Islet precursor cell (in vitro differentiated cells): ENCODE measurements at places on chromosomes 3 and 15.
A peak's percentile ranks its signal among the peaks of the same experiment; 100 is the strongest.

DNA sequence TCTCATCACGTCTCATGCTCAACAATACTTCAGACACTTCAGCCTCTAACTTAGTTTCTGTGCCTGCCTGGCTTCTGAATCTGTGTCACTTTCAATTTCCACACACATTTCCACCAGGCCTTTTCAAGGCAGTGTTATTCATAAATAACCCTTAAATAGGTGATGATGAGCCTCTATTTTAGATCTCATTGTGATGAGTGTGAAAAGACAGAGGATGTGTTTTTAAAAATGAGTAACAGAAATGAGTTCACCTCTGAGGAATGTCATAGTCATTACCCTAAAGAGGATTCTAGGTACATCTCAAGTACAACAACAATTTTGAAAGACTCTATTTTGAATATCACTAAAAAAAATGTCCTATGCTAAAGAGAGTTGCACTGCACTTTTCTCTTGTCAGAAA is 64.6 kb downstream of the STAC start:
- DNase-seq: no peak

GRCh38 chr15:36275656-36276055 is 303.8 kb upstream of the CDIN1 start:
- no peak for DNase-seq

GRCh38 chr3:107574650-107575049 is 51.9 kb downstream of the BBX start:
- no peak for DNase-seq

DNA sequence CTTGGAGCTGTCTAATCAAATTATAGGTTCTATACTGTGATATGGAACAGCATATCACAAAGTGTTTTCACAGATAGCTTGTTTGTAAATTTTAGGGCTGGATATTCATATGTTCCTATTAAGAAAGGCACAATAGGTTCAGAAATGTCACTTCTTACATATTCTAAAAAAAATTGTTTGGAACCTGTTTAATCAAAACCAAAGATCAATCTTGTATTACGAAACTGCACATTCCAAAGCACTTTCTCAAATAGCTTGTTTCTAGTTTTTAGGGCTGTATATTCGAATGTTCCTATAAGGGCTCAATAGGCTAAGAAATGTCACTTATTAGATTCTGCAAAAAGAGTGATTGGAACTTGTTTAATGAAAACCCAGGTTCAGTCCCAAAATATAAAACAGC is 67.4 kb upstream of the OSBPL11 start:
- no peak for DNase-seq

DNA sequence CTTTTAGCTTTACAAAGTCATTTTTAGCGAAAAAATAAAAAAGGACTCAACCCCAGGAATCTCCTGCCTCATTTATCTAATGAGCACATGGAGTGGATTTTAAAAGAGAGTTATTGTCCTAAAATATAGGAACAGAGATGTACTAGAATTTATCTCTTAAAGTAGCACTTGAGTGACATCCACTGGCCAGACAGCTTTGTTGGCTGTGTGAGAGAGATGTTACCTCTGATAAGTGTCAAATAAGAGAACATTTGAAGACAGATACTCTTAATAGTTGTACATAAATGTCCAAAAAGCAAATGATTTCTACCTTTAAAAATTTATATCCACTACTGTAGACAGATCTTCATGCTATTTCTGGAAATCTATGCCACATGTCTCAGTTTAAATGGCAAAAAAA is 12.3 kb upstream of the MFSD1 start:
- DNase-seq: no peak

GRCh38 chr15:62359416-62359815 is 194.3 kb upstream of the C2CD4B start:
- DNase-seq: no peak

- no peak for DNase-seq
Measured at GRCh38 chr15:52463638-52464037, 65.0 kb downstream of the MYO5A start.

- no peak for DNase-seq
Measured at GRCh38 chr3:114608293-114608692, 314.5 kb downstream of the TIGIT start.

GRCh38 chr15:82566690-82567089 is 26.4 kb upstream of the RPS17 start:
- no peak for DNase-seq

DNA sequence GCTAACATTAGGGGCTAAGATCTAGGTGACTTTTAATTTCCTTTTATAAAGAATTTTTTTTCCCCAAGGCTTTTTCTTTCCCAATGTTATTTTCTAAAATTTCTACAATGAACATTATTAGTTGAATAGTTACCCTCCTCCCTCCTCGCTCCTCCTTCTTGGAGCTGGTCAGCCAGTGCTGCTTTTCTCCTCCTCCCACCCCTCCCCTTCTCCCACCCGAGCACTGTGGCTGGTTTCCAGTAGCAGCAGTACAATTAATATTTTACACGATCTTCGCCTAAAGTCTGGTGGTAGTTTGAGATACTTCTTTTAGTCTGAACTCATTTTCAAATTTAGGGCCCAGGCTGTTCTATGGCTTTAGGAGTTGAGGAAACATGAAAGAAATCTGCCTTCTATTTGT is 41.6 kb downstream of the EEFSEC start:
- DNase-seq: no peak

GRCh38 chr15:69190091-69190490 is 29.7 kb downstream of the GLCE start:
- DNase-seq: no peak

- DNase-seq: no peak
Measured at GRCh38 chr15:71495398-71495780, 315.0 kb upstream of the NR2E3 start.

DNA sequence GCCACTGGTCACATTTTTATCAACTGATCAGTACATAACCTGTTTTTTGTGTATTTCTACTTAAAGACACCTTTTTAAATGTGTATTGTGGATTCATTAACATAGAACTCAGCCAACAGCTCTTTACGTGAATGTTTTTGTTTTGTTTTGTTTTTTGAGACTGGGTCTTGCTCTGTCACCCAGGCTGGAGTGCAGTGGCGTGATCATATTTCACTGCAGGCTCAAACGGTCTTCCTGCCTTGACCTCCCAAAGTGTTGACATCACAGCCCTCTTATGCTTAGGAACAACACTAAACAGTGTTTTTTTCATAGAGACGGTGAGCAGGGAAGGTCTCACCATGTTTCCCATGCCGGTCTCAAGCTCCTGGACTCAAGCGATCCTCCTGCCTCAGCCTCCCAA is 9.9 kb downstream of the PSMA4 start:
- no peak for DNase-seq

DNA sequence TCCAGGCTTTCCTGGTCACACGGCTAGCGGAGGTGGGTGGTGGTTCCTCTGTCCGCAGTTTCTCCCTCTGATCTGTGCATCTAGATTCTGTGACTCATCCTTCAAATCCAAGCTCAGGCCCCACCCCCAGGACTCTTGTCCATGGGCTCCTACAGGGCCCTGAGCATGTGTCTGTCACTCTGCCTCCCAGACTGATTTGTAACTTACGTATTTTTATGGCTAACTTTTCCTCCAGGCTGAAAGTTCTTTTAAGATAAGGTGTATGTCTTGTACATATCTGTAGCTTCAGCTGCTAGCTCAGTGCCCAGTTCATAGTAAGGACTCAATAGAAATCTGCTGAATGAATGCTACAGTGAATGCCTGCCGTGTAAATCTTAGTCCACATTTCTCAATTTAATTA is 8.0 kb downstream of the ESYT3 start:
- peak; percentile 95 for DNase-seq

GRCh38 chr3:76107935-76108570 is 322.7 kb upstream of the ZNF717 start:
- DNase-seq: no peak

DNA sequence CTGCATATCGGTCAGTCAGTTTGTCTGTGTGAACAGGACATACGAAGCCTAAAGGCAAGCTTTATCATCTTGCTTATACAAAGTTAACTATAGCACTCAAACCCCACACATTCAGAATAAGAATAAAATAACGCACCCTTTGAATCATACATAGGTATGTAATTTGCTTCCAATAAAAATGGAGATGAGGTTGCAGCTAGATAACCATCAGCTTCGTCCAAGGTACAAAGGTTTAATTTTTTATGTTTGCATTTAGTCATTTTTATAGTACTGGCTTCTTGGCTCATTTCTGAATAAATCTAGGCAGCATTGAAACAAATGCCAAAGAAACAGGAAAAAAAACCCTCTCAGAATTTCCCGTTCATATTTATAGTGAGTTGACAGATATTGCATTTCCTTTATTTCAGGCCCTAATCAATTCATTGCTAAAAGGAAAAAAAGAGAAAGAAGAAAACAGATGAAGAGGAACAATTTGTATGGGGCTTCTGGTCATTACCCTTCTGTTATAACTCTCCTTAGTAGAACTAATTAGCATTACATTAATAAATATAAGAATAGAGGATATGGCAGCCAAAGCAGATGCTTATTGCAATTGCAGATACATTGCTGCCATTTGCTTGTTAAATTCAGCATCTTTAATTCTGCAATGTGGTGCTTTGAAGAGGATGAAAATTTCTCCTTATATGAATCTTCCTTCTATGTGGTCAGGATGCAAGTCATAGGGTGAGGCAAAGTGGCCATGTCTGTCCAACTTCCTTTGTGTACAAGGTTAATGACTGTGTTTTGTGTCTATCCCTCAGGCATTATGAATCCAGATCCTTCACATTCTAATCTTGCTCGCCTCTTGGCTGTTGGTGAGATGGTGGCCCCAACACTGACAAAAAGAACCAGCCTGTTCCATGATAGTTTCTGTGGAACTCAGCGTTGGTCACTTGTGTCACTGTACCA is 550.0 kb downstream of the AGBL1 start:
- no peak for DNase-seq

- peak; percentile 90 for DNase-seq
Measured at GRCh38 chr3:14605067-14605466, 46.5 kb upstream of the CCDC174 start.

- DNase-seq: no peak
Measured at GRCh38 chr3:37742574-37743212, 119.0 kb upstream of the CTDSPL start.

DNA sequence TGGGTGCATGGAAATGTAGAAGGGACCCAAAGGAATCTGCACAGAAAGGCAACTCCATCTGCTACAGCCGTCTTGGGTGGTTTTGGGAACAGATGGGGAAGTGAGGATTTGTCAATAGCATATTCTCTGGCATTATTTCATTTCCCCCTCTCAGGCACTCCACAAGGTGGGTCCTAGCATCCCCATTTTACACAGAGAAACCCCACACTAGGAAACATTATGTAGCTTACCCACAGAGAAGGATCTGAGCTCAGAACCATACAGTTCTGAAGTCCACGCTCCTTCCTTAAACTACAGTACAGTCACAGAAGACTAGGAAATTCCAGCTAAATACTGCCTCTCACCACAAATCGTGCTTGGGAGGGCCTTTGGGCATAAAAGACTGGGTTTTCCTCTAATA is 61.2 kb upstream of the CTNNB1 start:
- DNase-seq: no peak

DNA sequence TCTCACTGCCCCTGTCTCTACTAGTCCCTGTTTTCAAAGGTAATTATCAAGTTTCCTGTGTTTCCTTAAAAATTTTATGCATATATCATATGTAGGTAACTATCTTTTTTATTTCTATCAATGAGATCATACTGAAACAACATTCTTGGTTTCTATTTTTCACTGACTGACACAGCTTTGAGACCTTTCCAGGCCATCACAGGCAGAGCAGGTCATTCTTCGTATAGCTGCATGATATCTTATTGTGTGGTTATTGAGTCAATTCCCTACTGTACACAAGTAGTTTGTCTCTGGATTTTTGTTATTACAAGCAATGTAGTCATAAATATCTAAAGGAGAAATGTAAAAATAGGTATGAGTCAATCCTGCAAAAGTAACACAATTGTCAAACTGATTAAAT is 169.6 kb downstream of the CFAP20DC start:
- DNase-seq: no peak

GRCh38 chr3:63751459-63751858 is 67.6 kb upstream of the C3orf49 start:
- no peak for DNase-seq

DNA sequence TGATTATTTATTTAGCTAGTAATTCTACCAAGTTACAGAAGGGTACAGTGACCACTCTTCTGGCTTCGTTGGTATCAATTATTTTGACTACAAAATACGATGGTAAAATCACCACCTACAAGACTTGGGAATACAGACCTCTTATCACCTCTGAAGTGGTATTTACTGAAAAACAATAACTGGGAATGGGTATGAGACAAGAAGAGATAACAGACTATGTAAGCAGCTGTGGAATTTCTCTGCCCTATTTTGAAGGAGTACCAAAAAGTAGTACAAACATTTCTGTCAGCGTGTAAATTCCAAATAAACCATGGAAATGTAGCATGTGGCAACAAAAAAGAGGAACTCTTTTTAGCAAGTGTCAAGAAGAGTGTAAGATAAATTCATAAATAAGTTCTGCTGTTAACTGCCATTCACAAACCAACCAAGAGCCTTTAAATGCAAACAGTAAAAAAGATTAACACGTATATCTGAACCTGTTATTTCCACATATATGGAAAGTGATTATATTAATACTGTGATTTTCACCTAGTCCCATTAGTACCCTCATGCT is 77.0 kb upstream of the SLC12A8 start:
- DNase-seq: no peak

GRCh38 chr3:25557694-25558093 is 107.0 kb downstream of the TOP2B start:
- DNase-seq: no peak

GRCh38 chr3:111541911-111542483 is at the start of gene CD96:
TSS of gene CD96 (plus strand) at chr3:111542197. CDS start at chr3:111542249, 52 bp downstream.
- no peak for DNase-seq

- DNase-seq: peak; percentile 35
Measured at GRCh38 chr15:99097441-99098410, 7.2 kb upstream of the SYNM start.

DNA sequence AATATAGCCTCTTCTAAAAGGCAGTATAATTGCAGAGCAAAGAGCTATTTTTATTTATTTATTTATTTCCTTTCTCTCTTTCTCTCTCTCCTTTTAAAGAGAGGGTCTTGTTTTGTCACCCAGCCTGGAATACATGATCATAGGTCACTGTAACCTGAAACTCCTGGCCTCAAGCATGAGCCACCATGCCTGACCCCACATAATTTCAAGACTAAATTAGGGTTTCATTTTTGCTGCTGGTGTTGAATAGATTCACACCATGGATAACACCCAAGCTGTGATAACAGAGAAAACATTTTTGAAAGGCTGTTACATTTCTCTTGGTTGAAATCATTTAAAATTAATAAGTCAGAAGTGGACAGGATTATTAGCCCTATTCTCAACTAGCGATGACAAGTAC is 131.6 kb downstream of the LEKR1 start:
- no peak for DNase-seq

GRCh38 chr3:50639055-50639494 is 22.1 kb downstream of the MAPKAPK3 start:
- peak; percentile 68 for DNase-seq
